ENCODE measurements at places on chromosomes 7 and 10. TPM values are rescaled to one million over a fixed set of nuclear protein-coding genes. Genes with fewer than 3 reads are reported as not detected.

MINPP1 gene
- total RNA-seq, result 13.9 TPM

STOX1 gene
- 2.7 TPM for total RNA-seq

GRCh38 chr10:114516356-114516755 is 112.1 kb upstream of the AFAP1L2 start:
- H3K36me3 ChIP-seq, result peaks cover 38% of the 10 kb centered on the region
- H3K27ac ChIP-seq, result no peak overlapping the region
- H3K4me3 ChIP-seq, result no peak overlapping the region
- peaks cover 31% of the 10 kb centered on the region for H3K4me1 ChIP-seq
- DNase-seq, result no peak

GRCh38 chr10:71638064-71638821 is 81.3 kb downstream of the C10orf105 start:
- no peaks in the 10 kb centered on the region for H3K36me3 ChIP-seq
- H3K4me1 ChIP-seq, result peaks cover 11% of the 10 kb centered on the region
- H3K27ac ChIP-seq, result no peak overlapping the region
- peak; percentile 8 for DNase-seq
- peaks cover 62% of the 10 kb centered on the region for H3K27me3 ChIP-seq
- no peak overlapping the region for H3K4me3 ChIP-seq

GRCh38 chr10:30674796-30675195 is 45.2 kb upstream of the LYZL2 start:
- H3K27me3 ChIP-seq, result no peaks in the 10 kb centered on the region
- no peak for DNase-seq
- no peak overlapping the region for H3K27ac ChIP-seq
- no peak overlapping the region for H3K4me3 ChIP-seq
- no peaks in the 10 kb centered on the region for H3K36me3 ChIP-seq

DNA sequence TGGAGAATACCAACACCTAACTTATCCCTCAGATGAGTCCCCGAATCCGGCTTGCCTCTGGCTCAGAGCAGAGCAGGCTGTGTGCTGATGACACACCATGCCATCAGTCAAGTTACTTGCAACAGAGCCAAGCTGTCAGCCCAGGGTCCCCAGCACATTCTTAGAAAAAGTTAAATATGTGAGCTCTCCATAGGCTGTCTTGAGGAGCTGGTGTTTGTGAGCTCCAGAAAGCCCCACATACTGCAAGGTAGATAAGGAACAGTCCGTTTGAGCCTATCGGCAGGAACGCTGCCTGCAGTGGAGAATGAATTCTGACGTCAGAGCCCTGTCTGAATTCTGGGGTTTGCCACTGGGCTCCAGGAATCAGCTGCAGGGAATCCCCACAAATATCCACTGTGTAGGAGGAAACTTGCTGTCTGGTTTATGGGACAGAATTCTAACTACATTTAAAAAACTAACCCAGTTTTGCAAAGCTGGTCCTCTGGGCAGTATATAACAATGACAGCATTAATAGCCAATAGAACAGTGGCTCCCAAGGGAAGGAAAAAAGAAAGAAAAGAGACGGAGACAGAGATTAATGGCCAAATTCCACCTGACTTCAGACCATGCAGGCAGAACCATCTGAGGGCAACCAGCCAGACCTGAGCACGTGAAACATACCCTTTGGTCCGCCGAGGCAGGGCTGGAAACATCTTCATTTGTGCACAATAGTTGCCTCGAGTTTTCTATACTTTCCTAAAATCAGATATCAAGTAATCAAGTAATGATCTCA is 3.6 kb downstream of the SFXN4 start:
- no peak overlapping the region for H3K4me3 ChIP-seq
- DNase-seq, result no peak
- peaks cover 4% of the 10 kb centered on the region for H3K4me1 ChIP-seq
- H3K27ac ChIP-seq, result no peak overlapping the region

- H3K27ac ChIP-seq, result no peak overlapping the region
- H3K4me3 ChIP-seq, result no peak overlapping the region
- no peak for DNase-seq
- peaks cover 47% of the 10 kb centered on the region for H3K27me3 ChIP-seq
- no peaks in the 10 kb centered on the region for H3K4me1 ChIP-seq
- no peaks in the 10 kb centered on the region for H3K36me3 ChIP-seq
Measured at GRCh38 chr7:151539088-151539671, 19.5 kb upstream of the RHEB start.

- no peaks in the 10 kb centered on the region for H3K4me1 ChIP-seq
- no peak for DNase-seq
- H3K36me3 ChIP-seq, result no peaks in the 10 kb centered on the region
- H3K4me3 ChIP-seq, result no peak overlapping the region
- no peak overlapping the region for H3K27ac ChIP-seq
Measured at GRCh38 chr10:33478675-33479125, 144.2 kb upstream of the NRP1 start.

Measured in Calu3 (cell line).